ENCODE measurements at places on chromosomes 12 and 14.

DNA sequence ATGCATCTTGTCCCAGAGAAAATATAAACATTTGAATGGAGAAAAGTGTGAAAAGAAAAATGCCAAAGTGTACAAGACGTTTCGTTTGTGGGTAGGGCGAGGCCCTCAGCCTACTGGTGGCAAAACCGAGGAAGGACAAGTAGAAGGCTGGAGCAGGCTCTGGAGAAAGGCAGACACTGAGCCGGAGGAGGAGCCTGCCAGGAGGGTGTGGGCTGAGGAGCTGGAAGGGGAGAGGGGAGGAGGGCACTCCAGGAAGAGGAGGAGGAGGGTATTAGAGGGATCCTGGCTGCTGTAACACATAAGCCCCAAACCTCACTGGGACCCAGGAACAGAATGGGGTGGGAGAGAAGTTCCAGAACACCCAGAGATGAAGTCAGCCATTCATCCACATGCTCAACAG is 47.7 kb downstream of the CLMN start:
- no peak for DNase-seq
- peaks cover 7% of the 10 kb centered on the region for H3K27me3 ChIP-seq
- no peak overlapping the region for H3K4me3 ChIP-seq
- peaks cover 29% of the 10 kb centered on the region for H3K4me1 ChIP-seq

DNA sequence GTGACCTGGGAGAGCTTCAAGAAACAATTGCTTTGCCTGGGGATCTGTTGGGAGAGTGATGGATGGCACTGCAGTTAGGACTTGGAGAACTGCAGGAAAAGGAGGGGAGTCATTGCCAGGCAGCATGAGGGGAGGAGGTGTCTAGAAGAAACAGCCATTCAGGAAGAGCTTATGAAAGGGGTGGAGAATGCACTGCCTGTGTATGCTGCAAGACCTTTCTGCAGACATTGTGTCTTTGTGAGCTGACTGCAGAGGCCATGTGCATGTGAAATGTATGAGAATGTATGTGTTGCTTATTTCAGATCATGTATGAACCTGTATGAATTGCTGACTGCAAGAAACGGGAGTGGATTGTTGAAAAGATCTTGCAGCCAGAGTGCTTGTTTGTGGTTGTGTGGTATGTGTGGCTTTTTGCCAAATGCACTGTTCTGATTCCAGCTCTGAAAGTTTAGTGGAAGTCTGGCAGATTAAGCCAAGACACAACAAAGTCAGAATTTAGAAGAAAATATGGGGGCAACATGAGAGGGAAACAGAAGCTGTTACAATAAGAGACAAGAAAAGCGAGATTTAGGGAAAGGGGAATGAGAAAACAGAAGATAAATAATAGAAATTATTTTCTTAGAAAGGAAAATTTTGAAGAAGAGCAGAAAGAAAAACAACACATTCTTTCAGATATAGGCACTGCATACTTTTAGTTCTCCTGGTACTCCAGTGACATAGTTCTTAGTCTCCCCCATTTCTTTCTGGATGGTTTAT is 9.8 kb upstream of the RIMKLB start:
- H3K27ac ChIP-seq = no peak overlapping the region
- no peak overlapping the region for H3K4me3 ChIP-seq
- peaks cover 18% of the 10 kb centered on the region for H3K4me1 ChIP-seq
- peak; percentile 51 for DNase-seq
- H3K27me3 ChIP-seq = no peaks in the 10 kb centered on the region
- H3K36me3 ChIP-seq = no peaks in the 10 kb centered on the region

DNA sequence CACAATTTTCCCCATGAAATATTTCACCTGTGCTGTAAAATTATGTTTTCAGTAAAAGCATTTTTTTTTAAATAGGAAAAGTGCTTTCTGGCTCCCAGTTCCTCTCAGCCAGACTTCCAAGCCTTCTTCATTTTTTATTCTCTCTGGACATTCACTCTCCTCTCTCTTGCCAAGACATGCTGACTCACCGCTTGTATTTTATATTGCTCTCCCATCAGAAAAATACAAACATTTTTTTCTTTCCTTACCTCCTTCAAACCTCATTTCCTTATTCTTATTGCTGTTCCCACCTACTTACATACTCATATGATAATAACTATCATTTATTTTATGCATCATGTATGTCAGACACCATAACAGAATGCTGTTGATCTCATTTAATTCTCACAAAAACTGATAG is 37.7 kb upstream of the ZNF641 start:
- no peak for DNase-seq
- H3K27ac ChIP-seq = no peak overlapping the region
- H3K27me3 ChIP-seq = peaks cover 50% of the 10 kb centered on the region
- H3K4me1 ChIP-seq = no peaks in the 10 kb centered on the region

DNA sequence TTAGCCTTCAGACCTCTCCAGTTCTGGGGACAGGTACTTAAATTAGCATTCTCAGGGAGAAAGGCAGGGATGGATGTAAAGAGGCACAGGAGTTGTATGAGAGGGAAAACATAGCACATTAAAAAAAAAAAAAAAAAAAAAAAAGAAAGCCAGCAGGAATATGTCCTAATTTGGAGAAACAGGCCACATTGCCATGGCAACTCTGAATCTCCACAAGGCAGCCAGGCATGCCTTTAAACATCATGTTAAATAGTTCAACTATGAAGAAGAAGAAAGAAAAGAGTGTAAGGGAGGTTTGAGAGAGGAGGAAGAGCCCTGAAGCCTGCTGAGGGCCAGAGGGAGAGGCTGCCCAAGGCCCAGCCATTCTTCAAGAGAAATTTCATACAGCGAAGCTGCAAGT is 145.8 kb downstream of the GRIN2B start:
- H3K4me1 ChIP-seq = no peaks in the 10 kb centered on the region
- H3K36me3 ChIP-seq = no peaks in the 10 kb centered on the region
- no peak overlapping the region for H3K4me3 ChIP-seq
- DNase-seq = no peak
- H3K27ac ChIP-seq = peak overlapping the region; percentile 87
- peaks cover 38% of the 10 kb centered on the region for H3K27me3 ChIP-seq

DNA sequence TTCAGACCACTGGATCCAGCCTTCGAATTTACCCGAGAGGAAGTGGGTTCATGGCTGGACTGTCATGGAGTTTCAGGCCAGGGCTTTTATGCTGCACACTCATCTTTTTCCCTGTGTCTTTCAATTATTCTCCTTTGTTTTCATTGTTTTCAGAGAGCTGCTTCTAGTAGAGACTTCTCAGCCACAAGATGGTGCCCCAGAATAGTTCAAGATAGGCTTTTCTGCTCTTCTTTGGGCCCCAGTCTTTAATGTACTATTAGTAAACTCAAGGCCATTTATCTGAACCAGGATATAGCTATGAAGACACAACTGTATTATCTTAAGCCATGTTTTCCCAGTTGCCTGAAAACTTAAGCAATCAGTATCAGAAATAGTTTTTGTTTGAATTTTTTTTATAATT is 30.4 kb upstream of the PSMA6 start:
- H3K36me3 ChIP-seq = peaks cover 25% of the 10 kb centered on the region
- DNase-seq = no peak
- H3K27me3 ChIP-seq = peaks cover 3% of the 10 kb centered on the region
- H3K27ac ChIP-seq = no peak overlapping the region
- no peak overlapping the region for H3K4me3 ChIP-seq

DNA sequence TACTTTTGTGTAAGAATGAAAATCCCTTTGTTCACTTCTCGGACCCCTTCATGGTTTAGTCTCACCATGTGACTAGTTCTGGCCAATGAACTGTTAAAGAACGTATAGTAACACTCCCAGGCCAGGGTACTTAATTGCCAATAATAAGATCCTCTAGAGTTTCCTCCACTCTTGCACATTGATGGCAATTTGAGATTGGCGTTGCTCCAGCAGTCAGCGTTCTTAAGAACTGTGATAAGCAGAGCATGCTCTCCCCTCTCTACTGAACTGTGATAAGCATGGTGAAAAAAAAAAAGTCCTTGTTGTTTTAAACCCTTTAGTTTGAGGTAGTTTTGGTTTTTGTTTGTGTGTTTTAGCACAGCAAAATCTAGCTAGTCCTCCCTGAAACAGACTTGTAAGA is 854.5 kb downstream of the SLC6A15 start:
- no peak for DNase-seq
- no peak overlapping the region for H3K4me3 ChIP-seq
- no peaks in the 10 kb centered on the region for H3K4me1 ChIP-seq
- H3K27me3 ChIP-seq = no peaks in the 10 kb centered on the region
- H3K27ac ChIP-seq = no peak overlapping the region

GRCh38 chr12:9143929-9144729 is 28.4 kb upstream of the A2M start:
- H3K27me3 ChIP-seq = peaks cover 6% of the 10 kb centered on the region
- no peak for DNase-seq
- no peaks in the 10 kb centered on the region for H3K4me1 ChIP-seq
